ENCODE measurements at places on chromosomes 12 and 14.
A peak's percentile ranks its signal among the peaks of the same experiment; 100 is the strongest.

DNA sequence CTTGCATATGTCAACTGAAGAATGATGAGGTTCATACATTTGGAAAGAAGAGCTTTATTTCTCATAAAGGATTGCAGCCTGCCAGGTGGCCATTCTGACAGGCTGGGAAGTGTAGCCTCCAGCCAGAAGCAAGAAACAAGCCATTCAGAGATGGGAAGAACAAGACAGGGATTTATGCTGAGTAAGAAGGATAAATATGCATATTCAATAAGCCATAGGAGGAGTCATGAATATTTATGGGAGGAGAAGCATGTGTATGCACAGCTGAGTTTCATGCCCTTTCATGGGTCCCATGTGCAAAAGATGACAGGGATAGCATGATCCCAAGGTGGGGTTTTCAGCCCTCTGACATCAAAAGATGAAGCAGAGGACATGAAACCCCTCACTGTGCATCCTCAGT lies 269.8 kb downstream of the TMEM132C start:
- DNase-seq: no peak

DNA sequence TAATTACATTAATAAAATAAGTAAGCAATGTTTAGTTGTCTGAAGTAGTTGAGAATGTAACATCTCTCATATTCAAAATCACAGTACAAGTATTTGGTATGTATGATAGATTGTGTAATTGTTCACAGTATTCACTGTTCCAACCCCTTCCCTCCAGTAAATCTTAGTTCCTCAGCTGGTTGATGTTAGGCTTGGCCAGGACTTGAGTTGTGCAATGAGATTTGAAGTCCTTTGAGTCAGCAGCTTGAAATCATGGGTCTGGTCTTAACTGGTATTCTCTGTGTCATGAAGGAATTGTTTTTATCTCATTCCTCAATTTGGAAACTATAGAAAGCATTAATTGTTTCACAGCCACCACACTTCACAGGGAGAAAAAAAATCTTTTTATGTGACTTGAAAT lies 477.1 kb downstream of the FSCB start:
- no peak for DNase-seq

- DNase-seq: no peak
Measured at GRCh38 chr12:59088673-59089072, 168.4 kb upstream of the LRIG3 start.

DNA sequence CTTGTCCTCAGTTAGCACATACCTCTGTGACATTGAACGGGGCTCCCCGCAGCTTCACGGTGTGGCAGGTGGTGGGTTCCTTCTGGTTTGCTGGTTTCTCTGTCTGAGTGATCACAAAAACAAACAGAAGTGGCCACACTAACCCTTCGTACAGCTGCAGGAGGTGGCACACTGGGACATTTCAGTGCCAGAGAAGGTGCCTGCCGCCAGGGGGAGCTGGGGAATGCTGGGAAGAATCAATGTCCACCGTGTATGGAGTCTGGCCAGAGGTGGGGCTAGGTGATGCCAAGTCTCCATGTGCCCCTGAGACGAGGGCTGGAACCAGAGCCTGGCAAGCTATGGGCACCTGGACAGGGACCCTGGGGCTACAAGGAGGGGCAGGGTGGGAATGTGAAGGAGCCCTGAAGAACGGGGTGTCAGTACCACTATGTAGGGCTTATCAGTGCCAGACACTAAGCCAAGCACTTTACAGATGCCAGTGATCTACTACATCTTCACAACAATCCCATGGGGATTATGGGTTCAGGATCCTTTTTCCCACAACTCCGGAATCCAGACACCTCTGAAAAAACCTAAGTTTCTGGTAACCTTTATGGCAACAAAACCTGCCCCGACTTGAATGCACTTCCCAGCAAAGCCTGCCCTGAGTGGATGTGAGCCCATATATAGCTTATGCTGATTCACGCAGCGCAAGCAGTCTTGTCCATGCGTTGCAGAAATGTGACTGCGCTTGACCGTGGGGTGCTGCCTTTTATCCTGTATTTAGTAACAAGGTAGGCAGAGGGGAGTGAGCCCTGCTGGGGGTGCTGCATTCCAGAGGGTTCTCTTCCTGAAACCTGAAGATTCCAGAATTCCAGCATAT lies 10.8 kb downstream of the RBM19 start:
- DNase-seq: no peak

- peak; percentile 96 for DNase-seq
Measured at GRCh38 chr14:22986508-22987054, 4.2 kb upstream of the AJUBA start.

GRCh38 chr12:6771509-6772330 lies 600 bp upstream of the LAG3 start:
- no peak for DNase-seq

DNA sequence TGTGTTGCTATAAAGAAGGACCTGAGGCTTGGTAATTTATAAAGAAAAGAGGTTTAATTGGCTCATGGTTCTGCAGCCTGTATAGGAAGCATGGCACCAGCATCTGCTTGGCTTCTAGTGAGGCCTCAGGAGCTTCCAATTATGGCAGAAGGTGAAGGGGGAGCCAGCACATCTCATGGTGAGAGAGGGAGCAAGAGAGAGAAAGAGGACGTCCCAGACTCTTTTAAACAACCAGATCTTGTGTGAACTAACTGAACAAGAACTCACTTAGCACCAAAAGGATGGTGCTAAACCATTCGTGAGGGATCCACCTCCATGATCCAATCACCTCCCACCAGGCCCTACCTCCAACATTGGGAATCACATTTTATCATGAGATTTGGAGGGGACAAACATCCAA lies 6.1 kb upstream of the SNAPC1 start:
- no peak for DNase-seq

GRCh38 chr14:44589180-44589579 lies 82.1 kb upstream of the FSCB start:
- DNase-seq: no peak

DNA sequence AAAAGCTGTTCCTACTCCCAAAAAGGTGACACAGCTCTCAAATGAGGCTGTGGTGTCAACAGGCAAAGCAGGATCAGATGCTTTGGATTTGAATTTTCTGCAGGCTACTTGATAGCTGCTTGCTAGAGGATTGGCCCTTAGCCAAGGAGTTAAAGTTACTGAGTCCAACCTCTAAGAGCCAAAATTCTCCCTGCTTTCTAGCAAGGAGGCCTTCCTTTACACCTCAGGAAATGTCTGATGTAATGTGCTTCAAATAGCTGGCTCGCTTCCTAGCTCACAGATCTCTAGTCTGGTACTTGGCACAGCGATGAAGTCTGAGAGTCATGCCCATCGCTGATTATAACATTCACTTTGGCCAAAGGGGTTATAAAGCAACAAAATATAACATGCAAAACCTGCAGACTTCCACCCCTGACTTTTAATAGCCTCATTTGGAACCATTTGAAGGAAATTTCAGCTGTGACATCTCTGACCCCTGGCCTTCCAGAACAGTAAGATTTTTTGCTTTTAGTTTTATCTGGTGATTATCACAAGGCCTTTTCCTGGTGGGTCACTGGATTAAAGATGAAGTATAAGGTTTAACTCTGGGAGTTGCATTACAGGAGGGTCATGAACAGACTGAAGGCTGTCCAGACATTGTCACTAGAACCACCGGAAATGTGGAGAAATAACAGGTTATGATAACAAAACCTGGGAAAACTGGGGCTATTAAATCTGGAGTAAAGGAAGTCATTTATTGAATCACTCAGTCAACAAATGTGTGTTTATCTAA lies 189.7 kb downstream of the EPS8 start:
- peak; percentile 29 for DNase-seq

- DNase-seq: peak; percentile 50
Measured at GRCh38 chr12:8780389-8780788, 42.0 kb upstream of the A2ML1 start.

GRCh38 chr14:103518422-103519042 lies 4.1 kb downstream of the CKB start:
- DNase-seq: peak; percentile 79

- no peak for DNase-seq
Measured at GRCh38 chr12:47818467-47819137, 1.1 kb downstream of the HDAC7 start.

- DNase-seq: no peak
Measured at GRCh38 chr14:91374287-91374878, 43.2 kb downstream of the CCDC88C start.

DNA sequence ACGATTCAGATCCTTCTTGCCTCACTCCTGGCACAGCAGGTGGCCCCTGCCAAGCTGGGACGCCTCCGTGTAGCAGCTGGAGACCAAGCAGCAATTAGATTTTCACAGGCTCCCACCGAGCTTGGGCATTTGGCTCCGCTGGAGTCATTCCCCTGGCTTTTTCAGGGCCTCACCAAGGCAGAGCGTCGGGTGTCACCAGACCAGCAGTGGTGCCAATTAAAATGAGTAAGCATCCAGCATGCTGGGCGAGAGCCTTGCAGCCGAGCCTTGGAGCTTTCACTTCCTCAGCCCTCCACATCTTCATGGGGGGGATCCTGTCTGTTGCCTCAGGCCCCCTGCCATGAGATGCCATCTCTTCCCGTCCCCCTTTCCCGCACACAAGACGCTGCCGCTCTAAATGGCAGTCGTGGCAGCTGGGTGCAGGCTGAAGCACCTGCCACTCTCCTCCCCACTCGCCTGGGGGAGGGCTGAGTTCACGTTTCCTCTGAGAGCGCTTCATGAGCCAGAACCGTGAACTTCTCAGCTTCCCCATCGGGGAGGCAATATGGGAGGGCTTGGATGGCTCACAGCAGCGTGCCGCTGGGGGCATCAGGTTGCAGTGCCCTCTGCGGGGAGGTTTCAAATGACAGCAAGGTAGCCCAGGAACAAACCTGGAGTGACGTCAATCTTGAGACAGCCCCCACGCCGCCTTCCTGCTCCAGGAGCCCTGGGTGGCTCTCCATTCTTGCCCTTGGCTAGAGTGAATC lies 11.7 kb downstream of the TPCN1 start:
- peak; percentile 87 for DNase-seq

DNA sequence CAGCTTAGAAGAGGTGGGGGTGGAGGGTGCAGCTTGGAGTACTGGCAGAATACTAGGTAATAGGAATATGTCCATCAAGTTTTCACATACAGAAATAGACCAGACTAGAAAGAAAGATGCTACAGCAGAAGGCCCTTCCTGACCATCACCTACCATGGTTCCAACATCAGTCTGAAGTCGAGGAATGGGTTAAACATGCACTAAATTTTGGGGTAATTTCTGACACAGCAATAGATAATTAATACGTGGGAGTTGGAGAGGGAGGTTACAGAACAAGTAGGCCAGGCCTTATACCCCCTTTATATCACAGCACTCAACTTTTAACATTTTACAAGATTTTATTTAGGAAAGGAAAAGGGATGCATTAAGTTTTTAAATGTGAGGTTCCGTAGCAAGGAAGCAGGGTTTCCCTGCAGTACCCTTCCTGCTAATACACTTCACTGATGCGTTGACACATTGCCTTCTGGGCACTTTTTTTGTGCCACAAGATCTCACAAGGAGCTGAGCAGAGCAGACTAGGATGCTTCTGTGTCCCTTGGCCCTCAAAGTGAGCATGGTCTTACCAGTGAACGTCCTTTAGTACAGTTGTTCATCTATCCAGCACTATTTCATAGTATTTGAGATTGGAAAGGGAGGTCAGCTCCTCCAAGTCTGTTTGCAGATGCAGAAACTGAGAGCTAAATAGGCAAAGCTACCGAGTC lies 50.8 kb downstream of the EID3 start:
- no peak for DNase-seq

- DNase-seq: no peak
Measured at GRCh38 chr12:92537290-92537960, 165.4 kb upstream of the PLEKHG7 start.

- DNase-seq: no peak
Measured at GRCh38 chr14:99805757-99806439, 12.7 kb downstream of the EML1 start.

DNA sequence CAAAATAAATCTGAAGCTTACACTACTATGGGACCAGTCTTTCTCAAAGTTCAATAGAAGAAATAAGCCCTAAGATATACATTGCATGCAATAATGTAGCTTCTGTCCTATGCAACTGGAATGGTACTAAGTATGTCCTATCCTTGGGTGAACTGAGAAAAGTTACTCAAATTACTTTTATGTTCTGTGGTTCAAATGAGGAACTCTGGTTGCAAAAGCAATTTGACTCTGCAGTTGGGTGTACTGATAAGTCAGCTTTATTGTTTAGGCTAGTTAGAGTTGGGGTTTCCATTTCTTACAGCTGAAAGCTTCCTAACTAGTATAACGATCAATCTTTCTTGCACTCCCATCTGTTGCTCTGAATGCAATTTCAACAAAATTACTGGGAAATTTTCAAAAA lies 29.2 kb downstream of the GPR135 start:
- DNase-seq: no peak

- DNase-seq: no peak
Measured at GRCh38 chr12:123754041-123754772, 7.9 kb upstream of the DNAH10 start.

- no peak for DNase-seq
Measured at GRCh38 chr12:110201995-110202394, 77.8 kb downstream of the IFT81 start.

DNA sequence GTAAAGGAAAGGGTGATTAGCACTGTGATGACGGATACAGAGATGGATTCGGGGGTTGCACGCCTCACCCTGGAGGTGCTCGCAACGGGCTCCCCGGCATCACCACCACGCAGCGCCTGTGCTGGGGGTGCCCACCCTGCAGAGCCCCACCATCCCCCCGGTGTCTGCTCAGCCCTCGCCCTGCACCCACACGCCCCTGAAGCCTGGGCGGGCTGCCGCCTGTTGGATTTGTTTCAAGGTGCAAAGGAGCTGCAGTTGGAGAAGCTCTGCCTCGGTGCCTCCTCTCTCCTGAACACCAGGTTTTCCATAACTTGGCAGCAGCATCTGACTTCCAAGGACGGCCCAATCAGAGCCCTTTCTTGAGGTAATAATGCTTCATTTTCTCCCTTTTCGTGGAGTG lies 106.1 kb upstream of the TMEM132D start:
- no peak for DNase-seq

DNA sequence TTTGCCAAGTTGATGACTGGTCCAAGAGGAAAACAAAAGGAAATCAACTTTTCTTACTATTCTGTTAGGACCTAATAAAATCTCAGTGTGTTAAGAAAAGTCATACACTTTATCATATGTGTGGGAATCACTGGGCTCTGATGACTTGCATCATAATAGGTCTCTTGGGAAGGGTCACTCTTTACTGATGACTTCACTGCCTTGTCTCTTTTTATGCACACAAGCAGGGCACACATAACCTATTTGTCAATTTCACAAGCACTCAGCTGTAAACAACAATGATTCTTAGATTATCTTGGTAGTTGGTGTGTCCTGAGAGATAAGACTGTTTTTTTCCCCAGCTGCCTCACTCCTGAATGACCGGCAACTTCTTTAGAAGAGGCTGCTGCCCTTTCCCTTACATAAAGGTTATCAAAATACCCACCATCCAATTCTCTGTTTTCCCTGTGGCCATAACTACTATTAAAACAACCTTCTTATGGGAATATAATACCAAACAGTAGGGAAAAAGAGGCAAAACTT lies 50.9 kb upstream of the INSM2 start:
- DNase-seq: no peak

- no peak for DNase-seq
Measured at GRCh38 chr14:69079747-69080146, 73.2 kb downstream of the DCAF5 start.

- DNase-seq: no peak
Measured at GRCh38 chr14:65003394-65003793, 16.7 kb downstream of the FNTB start.
